ENCODE measurements at places on chromosomes 2 and 18.

DNA sequence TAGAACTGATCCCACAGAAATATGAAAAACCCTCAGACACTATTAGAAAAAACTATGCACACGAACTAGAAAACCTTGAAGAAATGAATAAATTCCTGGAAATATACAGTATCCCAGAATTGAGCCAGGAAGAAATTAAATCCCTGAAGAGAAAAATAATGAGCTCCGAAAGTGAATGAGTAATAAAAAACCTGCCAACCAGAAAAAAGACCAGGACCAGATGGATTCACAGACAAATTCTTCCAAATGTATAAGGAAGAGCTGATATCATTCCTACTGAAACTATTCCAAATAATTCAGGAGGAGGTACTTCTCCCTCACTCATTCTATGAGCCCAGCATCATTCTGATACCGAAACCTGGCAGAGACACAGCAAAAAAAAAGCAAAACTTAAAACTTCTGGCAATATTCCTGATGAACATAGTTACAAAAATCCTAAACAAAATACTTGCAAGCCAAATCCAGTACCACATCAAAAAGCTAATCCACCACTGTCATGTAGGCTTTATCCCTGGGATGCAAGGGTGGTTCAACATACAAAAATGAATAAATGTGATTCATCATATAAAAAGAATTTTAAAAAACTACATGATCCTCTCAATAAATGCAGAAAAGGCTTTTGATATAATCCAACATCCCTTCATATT lies 1397.6 kb upstream of the DDX18 start:
- H3K36me3 ChIP-seq = no peaks in the 10 kb centered on the region
- no peak for DNase-seq
- H3K27me3 ChIP-seq = no peaks in the 10 kb centered on the region
- H3K4me1 ChIP-seq = no peaks in the 10 kb centered on the region

DNA sequence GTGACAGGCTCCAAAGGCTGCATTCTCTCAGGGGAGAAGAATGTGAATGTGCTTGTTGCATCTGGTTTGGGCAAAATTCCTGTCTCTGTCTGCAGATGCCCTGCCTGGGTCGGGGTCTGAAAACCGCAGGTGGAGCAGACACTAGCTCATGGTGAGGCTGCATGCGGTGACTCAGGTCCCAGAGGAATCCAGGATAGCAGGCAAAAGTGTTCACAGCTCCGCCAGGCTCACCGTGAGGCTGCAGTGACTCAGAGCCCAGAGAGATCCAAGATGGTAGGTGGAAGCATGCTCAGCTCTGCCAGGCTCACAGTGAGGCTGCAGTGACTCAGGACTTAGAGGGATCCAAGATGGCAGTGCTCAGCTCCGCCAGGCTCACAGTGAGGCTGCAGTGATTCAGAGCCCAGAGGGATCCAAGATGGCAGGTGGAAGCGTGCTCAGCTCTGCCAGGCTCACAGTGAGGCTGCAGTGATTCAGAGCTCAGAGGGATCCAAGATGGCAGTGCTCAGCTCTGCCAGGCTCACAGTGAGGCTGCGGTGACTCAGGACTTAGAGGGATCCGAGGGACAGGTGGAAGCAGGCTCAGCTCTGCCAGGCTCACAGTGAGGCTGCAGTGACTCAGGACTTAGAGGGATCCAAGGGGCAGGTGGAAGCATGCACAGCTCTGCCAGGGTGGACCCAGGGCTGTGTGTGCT lies 200.5 kb downstream of the ACKR3 start:
- H3K4me1 ChIP-seq = no peaks in the 10 kb centered on the region
- H3K36me3 ChIP-seq = no peaks in the 10 kb centered on the region
- no peak overlapping the region for H3K27ac ChIP-seq
- H3K27me3 ChIP-seq = peaks cover 17% of the 10 kb centered on the region
- DNase-seq = no peak
- no peak overlapping the region for H3K4me3 ChIP-seq

GRCh38 chr2:159091976-159092375 lies 123.5 kb downstream of the TANC1 start:
- peaks cover 9% of the 10 kb centered on the region for H3K36me3 ChIP-seq
- peak overlapping the region; percentile 4 for H3K4me3 ChIP-seq
- DNase-seq = no peak

GRCh38 chr2:102235042-102235473 lies 48.2 kb downstream of the IL1RL2 start:
- peak overlapping the region; percentile 87 for H3K27ac ChIP-seq
- no peak for DNase-seq
- H3K4me3 ChIP-seq = no peak overlapping the region
- H3K36me3 ChIP-seq = peaks cover 4% of the 10 kb centered on the region

GRCh38 chr2:43038034-43038695 lies 188.2 kb downstream of the ZFP36L2 start:
- H3K4me3 ChIP-seq = no peak overlapping the region
- no peaks in the 10 kb centered on the region for H3K36me3 ChIP-seq
- DNase-seq = no peak
- H3K27me3 ChIP-seq = no peaks in the 10 kb centered on the region
- peaks cover 14% of the 10 kb centered on the region for H3K4me1 ChIP-seq
- H3K27ac ChIP-seq = no peak overlapping the region

DNA sequence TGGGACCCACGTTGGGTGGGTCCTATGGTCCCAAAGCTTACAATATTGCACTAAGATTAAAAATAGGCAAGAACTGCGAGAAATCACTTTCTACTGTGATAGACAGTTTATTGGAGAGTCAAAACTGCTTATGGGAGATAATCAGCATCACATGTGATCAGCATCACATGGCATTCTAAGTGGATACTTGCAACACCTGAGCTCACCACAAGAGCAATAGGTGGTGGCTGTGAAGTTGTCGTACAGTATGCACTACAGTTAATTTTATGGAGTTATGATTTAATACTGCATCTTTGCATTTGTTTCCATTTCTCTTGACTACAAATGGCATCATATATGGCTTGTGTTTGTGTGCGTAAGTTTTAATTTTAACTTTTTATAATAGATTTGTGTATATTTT lies 11.6 kb downstream of the PNO1 start:
- peaks cover 22% of the 10 kb centered on the region for H3K4me1 ChIP-seq
- H3K36me3 ChIP-seq = peaks cover 58% of the 10 kb centered on the region
- no peak overlapping the region for H3K27ac ChIP-seq
- no peak for DNase-seq

DNA sequence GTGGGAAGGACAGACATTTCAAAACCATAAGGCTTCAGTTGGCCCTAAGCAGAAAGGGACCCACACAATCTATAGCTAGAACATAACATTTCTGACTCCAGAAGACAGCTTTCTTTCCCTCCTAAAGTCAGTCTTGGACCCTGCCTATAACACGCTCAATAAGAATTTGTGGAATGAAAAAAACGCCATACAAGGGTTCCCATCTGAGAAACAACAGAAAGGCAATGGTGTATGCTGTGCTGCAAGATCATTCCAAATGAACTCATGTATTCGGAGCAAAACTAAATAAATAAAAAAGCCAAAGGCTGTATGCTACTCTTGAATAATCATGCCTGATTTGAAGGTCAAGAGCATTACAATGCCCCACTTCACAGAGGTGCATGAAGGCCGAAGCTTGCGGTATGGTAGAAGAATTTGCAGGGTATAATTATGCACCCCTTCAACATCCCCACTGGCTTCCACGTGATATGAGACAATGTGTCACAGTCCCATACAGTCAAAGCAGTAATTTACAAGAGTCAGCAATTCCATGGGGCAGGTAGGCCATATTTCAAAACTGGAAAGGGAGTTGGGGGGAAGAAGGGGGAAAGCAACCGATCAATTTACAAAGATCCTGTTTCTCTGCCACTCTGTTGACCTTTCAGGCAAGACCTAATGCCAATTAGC lies 61.4 kb upstream of the SLC14A2 start:
- no peaks in the 10 kb centered on the region for H3K4me1 ChIP-seq
- H3K4me3 ChIP-seq = no peak overlapping the region
- peaks cover 4% of the 10 kb centered on the region for H3K27me3 ChIP-seq
- H3K36me3 ChIP-seq = no peaks in the 10 kb centered on the region
- DNase-seq = no peak

DNA sequence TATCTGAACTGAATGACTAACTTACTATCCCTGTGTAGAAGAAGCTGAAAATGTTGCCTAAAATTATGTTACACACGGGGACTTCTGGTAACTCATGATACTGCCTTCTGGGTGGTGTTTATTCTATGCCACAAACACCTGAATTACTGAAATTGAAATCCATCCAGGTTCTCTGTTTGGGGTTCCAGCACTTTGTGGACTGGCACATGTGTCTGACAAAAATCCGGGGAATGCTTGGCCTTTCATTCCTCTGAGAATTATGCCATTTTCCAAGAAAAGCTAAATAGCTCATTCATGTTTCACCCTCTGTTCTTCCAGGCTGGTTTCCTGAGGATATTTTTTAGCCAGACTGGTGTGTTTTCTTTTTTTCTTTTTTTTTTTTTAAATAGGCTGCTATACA lies 59.5 kb upstream of the POU3F3 start:
- DNase-seq = no peak
- H3K36me3 ChIP-seq = no peaks in the 10 kb centered on the region
- no peak overlapping the region for H3K4me3 ChIP-seq
- H3K27ac ChIP-seq = no peak overlapping the region
- H3K4me1 ChIP-seq = no peaks in the 10 kb centered on the region

GRCh38 chr2:170685591-170685990 lies 29.5 kb upstream of the SP5 start:
- no peaks in the 10 kb centered on the region for H3K36me3 ChIP-seq
- no peak overlapping the region for H3K4me3 ChIP-seq
- no peak for DNase-seq
- no peaks in the 10 kb centered on the region for H3K4me1 ChIP-seq
- H3K27ac ChIP-seq = no peak overlapping the region
- H3K27me3 ChIP-seq = peaks cover 9% of the 10 kb centered on the region
